ENCODE measurements at places on chromosomes 3 and 15.

DNA sequence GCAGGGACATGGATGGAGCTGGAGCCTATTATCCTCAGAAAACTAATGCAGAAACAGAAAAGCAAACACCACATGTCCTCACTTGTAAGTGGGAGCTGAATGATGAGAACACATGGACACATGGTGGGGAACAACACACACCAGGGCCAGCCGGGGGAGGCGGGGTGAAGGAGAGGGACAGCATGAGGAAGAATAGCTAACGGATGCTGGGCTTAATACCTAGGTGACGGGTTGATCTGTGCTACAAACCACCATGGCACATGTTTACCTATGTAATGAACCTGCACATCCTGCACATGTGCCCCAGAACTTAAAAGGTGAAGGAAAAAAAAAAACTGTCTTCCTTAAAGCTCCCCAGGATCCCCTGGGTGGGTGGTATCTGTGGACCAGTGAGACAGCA is 87.1 kb downstream of the ADAMTS17 start:
- peak; percentile 1 for DNase-seq

DNA sequence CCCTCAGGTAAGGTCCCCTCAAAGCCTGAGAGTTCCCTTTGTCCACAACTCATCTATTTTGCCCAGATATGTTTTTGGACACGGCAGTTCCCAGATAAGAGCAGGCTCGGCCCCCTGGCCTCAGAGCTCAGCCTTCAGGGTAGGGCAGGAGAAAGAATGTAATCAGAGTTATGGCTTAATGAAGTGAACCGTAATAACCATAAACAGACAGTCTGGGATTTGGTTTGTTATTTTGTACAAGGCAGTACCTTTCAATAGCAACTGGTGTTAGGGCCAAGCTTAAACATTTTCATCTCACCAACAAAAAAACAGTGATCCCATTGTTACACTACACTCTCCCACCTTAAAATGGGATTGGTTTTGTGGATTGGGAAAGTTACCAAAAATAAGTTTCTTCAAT is 12.2 kb upstream of the ALDH1A3 start:
- DNase-seq: no peak

DNA sequence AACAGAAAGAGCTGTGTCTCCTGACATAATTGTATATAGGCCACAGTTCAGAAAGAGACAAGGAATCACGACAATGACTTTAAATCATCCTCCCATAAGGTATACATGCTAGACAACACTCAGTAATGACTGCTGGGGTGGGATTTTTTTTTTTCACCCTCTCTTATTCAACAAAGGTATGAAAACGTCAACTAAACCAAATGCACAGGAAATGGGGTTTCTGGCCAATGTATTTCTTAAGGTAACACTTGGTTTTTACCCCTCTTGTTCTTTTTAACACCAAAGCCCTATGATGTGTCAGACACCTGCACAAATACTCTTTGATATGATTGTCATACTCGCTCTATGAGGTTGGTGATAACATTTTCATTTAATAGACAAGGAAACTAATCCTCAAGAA is 78.3 kb downstream of the MCF2L2 start:
- no peak for DNase-seq

DNA sequence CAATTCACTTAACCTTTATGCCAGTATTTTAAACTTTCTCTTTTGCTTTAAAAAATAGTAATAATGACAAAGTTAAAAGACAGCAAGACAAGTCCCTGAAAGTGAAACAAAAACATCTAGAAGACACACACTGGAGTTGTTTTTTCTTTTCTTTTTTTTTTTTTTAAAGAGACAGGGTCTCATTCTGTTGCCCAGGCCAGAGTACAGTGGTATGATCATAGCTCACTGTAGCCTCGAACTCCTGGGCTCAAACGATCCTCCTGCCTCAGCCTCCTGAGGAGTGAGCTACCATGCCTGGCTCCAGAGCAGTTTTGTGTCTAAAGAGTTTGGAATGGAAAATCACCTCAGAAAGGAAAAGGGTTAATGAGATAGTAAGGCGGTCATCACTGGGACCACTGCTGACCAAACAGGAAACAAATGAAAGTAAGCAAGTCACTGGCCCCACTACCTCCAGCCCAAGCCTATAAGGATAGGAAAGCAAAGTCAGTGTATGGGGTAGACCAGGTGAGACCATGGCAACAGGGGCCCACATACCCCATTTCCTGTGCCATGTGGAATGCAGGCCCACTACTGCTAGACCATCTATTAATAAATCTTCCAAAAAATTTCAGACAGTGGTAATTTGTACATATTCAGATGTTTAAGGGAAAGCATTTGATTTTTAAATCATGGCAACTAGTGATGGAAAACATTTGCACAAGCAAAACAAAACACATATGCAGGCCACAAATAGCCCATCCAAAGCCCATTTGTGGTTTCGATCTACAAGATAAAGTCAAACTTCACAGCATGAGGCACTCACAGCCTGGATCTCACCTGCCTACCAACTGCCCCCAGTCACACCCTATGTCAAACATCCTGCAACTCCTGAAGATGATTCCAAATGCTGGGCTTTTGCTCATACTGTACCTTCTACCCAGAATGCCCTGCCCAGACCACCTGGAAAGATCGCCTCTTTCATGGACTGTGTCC is 62.6 kb downstream of the OSBPL10 start:
- no peak for DNase-seq

DNA sequence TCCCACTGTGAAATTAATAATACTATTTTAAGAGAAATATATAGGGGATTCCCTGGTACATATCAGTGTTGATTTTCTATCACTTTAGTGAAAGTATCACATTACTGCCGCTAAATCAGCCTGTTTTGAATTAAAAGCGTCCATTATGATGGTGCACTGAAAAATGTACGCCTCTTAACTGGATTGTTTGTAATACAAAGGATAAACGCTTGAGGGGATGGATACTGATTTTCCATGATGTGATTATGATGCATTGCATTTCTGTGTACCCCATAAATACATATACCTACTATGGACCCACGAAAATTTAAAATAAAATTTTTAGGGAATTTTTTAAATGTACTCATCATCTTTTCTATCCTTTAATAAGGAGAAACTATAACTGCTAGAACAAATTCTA is 478.6 kb downstream of the MAGI1 start:
- no peak for DNase-seq

DNA sequence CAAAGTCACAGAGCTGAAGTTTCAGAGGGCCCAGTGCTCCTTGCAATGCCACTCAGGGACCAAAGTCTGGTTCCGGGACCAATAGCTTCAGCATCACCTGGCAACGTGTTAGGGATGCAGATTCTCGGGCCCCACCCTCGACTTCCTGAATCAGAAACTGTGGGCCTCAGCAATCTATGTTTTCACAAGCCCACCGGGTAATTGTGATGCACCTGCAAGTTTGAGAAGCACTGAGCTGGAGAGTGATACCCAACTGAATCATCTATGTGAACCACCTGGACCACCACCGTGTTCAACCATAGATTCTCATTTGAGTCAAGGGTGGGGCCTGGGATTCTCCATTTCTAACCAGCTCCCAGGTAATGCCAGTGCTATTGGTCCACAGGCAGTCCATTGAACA is 55.7 kb downstream of the CORO2B start:
- DNase-seq: no peak

DNA sequence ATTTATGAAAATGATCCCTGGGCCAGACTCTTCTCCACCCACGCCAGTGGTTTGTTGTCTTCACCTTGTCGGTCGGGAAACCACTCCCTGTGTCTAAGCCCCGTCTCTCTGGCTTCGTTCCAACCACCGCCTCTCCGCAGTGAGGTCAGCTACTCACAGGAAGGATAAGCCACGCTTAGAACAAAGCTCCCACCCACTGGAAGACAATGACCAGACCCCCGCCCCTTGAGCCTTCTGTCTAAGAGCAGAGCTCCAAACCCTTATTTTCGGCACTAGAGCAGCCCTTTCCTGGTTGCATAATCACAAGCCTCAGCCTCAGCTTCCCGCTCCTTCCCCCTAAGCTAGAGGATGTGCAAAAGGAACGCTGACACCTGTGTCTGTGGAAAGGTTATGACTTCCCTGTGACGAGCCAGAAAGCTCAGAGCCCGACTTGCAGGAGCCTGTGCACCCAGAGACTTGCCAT is 114.9 kb upstream of the MEF2A start:
- DNase-seq: peak; percentile 9

DNA sequence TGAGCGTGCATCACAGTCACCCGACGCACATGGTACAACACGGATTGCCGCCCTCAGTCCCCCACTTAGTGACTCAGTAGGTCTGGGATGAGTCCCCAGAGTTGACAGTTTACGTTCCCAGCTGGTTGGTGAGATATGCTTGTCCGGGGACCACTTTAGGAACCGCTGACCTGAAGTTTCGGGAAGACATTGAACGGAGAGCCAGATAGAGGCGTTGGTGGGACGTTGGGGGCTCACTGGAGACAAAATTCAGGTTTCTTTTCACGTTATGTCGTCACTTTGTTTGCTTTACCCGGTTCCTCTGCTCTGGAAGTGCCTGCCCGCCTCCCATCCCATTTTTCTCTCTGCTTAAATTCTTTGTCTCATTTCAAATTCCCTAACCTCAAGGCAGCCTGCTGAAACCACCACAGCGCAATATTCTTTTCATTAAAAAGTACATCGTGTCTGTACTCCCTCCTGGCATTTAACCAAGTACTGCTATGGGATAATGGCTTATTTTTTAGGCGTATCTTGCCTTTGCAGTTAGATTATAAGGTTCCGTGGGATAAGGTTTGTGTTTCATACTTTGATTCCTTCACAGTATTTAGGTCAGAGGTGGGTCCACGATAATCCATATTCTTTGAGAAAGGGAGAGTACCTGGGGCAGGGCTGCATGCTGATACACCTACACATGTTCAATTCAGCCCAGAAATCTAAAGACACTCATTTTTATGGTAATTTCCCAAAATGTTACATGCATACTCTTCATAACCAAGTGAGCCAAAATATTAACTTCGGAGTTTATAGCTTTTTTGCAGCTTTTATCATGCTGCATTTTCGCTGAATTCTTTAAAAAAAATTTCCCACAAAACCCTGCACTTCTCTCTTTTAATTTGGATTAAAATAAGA is 921 bp downstream of the LMLN start:
- no peak for DNase-seq

GRCh38 chr3:52730681-52731080 is 24.8 kb downstream of the SPCS1 start:
- DNase-seq: no peak

GRCh38 chr3:120503727-120504616 is 53.2 kb upstream of the FSTL1 start:
- DNase-seq: no peak

GRCh38 chr15:61327019-61327631 is 98.0 kb upstream of the RORA start:
- DNase-seq: peak; percentile 99

GRCh38 chr3:194091141-194091540 is 44.8 kb upstream of the HES1 start:
- no peak for DNase-seq

- no peak for DNase-seq
Observed at GRCh38 chr15:75844629-75845335, 1.5 kb downstream of the UBE2Q2 start.

- no peak for DNase-seq
Observed at GRCh38 chr3:30448450-30449289, 157.7 kb upstream of the TGFBR2 start.

DNA sequence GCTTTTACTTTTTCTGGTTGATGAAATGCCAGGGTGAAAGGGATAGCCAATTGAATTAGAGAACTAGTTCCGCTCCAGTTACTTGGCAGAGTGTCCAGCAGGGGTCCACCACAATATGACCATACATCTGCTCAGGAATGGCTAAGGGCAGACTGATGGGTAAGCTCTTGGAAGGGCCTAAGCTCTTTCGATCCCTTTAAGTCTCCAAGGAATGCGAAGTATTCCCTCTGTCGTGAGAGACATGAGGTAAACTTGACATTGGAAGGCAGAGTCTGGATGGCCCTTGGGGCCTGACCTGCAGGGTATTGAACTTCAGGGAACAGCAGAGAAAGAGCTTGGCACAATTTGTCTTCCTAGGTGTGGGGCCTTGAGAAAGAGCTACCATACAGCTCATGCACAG is 805.8 kb downstream of the PLOD2 start:
- no peak for DNase-seq

DNA sequence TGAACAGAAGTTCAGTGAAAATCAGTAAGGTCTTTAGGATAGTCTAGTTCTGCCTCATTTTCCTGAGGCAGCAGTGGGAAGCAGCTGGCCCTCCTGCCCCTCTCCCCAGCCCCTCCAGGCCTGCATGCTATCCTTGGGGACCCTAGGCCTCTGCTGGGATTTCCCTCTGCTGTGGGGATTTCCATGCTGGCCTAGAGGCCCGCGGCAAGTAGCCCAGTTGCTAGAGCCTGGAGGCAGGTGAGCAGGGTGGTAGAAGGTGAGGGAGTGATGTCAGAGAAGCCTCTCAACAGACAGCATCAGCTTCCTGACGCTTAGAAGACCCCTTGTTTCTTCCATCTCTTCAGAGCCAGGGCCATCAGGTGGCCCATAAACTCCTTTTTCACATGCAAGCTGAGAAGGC is 305.8 kb upstream of the THBS1 start:
- no peak for DNase-seq

DNA sequence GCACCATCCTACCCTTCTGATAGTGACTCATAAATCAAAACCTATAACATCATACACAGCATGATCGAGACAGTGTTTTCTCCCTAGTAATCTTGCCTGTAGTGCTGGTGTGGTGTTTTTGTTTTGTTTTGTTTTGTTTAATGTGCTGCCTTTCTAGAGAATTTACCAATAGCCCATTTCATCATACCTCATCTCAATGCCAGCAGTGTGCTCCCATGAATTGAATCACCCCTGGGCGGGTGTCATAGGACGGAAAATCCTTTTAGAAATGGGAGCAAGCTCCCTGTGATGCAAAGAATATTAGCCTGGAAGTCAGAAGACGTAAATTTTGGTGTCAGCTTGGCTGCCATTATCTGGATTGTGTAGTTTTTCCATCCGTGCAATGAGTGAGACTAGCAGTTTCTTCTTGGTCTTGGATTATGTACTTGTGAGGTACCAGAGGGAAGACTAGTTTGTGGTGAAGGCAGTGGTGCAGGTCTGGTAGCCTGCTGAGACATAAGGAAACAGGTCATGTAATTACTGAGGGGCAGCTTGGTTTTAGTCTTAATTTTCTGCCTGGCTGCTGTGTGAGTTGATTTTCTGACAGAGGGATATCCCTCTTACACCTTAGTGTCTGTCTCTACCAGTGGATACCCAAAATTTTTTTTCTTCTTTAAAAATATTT is 29.9 kb downstream of the IGSF10 start:
- no peak for DNase-seq

DNA sequence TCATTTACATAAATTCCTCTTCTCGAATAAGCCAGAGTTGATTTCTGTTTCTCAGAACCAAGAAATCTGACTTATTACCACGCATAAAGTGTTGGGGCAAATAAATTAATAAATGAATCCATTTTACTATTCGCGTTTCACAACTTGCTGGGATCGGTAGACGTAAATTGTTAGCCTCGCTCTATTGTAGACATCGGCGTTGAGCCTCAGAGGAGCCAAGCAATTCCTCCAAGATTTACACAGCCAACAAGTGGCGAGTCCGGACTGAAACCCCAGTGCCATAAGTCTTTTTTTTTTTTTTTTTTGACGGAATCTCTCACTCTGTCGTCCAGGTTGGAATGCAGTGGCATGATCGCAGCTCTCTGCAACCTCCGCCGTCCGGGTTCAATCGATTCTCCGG is 8.9 kb downstream of the KLHL6 start:
- DNase-seq: no peak

GRCh38 chr3:176935194-176935888 is 261.9 kb downstream of the TBL1XR1 start:
- DNase-seq: no peak

All from DMS153 (cell line).